NCI-H1105 (cell line): ENCODE measurements at places on chromosomes 4 and X.

DNA sequence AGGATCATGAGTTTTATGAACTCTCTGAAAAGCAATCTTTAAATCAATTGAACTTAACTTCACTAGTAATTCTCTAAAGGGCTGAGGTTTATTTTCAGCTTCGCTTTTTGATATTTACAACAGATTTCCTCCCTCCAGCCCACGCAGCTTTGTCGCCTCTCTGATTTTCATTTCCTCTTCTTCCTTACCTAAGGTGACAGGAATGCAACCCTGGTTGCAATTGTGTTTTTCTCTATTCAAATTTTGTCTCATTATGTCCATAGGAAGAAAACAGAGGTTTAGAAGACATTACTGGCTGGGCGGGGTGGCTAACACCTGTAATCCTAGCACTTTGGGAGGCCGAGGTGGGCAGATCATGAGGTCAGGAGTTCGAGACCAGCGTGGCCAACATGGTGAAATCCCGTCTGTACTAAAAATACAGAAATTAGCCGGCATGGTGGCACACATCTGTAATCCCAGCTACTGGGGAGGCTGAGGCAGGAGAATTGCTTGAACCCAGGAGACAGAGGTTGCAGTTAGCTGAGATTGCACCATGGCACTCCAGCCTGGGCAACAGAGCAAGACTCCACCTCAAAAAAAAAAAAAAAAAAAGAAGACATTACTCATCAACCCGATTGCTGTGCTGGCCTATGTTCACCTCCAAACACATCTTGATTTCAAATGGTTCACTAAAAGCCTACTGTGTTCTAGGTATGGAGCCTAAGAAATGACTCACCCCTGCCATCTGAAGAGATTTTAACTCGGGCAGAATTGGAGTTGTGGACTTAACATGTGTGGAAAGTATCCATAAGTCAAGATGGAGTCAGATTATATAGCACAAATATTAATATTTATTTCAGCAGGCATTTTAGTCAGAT lies 36.8 kb downstream of the VSIG4 start:
- no peak for DNase-seq

- no peak for DNase-seq
Observed at GRCh38 chr4:57668621-57669020, 558.4 kb upstream of the IGFBP7 start.

DNA sequence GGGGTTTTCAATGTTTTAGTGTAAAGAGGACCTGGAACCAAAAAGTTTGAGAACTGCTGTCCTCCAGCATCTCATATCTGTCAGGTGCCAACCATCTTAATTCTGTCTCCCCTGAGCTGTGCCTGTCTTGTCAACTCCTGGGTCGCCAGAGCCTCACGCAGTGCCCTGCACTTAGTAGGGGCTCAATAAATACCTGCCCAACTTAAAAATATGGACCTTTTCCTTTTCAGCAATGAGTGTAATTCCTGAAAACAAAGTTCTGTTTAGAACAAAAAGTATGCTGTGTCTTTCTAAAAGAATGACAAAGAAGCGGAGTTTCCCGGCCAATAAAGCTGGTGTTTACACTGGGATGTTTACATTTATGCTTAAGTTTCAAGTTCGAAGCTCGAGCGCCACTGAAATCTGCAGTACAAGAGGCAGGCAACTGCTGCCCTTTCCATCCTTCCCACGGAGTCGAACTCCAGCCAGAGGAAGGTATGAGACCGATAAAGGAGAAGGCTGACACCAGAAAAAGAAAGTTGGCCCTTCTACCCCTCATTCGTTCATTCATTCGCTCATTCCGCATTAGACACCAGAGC lies 1.1 kb upstream of the HTATSF1 start:
- no peak for DNase-seq

- DNase-seq = no peak
Observed at GRCh38 chr4:99945718-99946355, 581 bp downstream of the DNAJB14 start.

- no peak for DNase-seq
Observed at GRCh38 chr4:159283696-159284095, 180.8 kb downstream of the RAPGEF2 start.

GRCh38 chr4:56318555-56318954 lies 68.7 kb downstream of the AASDH start:
- no peak for DNase-seq

GRCh38 chr4:160887668-160888067 lies 1276.1 kb downstream of the FSTL5 start:
- no peak for DNase-seq

- no peak for DNase-seq
Observed at GRCh38 chr4:6452116-6452896, 20.1 kb downstream of the PPP2R2C start.
